Right forelimb (tissue), 1 donor: ENCODE measurements at places on chromosomes 7 and 10.
A peak's percentile ranks its signal among the peaks of the same experiment; 100 is the strongest.

DNA sequence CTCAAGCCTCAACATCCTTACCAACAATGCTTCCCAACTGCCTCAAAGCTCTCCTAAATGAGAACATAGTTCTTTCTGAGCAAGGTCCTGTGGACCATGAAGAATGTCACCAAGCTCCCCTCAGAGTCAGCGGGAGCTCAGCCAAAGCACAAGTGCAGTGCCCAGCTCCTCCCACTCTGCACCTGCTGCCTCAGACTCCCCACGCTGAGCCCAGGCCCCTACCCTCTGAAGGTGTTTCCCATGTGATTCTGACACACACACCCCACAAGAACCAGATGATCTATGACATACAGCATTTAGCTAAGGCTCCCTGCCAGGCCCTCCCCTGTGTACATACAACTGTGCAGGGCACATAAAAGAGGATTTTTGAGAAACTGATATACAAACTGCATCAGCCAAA lies 19.2 kb downstream of the ERCC6 start:
- no peak for DNase-seq

DNA sequence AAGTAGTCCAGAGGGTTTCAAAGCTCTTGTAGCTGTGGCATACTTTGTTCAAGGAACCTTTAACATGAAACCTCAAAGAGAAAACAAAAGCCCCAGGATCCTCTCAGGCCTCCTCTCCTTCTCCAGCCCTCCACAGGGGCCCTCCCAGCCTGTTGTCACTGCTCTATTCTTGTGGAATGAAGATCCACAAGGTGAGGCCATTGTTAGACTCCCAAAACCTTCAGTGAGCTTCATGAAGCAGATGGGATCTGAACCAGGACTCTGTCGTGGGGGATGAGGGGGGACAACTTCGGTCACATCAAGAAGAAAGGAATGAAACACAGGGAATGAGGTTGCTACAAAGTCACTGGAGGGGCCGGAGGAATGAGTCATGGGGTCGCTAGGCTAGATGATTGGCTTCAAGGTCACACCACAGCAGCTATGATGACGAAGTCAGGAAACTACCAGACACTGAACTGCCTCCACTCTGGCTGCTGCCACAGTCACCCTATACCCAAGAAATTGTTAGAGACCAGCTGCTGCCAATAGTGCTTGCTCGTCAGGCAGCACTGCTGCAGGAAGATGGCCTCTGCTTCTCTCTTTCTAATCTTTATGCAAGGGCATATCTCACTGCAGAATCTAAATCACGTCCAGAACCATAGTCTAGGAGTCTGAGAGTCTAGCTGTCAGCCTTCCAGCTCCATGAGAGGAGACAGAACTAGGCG lies 208.8 kb downstream of the HIBADH start:
- no peak for DNase-seq

DNA sequence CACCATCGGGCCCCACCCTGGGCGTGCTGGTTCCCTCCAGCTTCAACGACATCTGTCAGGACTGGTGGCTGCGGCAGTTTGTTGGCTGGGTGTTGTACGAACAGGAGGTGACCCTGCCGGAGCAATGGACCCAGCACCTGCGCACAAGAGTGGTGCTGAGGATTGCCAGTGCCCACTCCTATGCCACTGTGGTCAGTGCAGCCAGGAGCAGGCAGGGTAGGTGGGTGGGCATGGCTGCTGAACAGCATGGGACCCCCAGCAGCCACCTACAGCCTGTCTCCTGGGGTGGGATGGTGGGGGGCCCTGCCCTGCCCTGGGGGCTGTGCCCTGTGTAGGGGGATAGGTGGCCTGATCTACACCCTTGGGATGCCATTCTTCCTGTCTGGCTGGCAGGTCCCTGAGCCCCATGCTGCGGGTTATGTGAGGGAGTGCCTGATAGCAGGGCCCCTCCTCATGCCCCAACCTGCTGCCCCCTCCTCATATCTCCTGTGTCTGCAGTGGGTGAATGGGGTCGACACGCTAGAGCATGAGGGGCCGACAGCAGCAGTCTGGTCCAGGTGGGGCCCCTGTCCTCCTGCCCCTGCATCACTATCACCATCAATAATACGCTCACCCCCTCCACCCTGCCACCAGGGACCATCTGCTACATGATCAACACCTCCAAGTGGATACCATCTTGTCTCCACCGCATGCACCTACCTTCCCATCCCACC lies 56.9 kb downstream of the ZNF727 start:
- no peak for DNase-seq

DNA sequence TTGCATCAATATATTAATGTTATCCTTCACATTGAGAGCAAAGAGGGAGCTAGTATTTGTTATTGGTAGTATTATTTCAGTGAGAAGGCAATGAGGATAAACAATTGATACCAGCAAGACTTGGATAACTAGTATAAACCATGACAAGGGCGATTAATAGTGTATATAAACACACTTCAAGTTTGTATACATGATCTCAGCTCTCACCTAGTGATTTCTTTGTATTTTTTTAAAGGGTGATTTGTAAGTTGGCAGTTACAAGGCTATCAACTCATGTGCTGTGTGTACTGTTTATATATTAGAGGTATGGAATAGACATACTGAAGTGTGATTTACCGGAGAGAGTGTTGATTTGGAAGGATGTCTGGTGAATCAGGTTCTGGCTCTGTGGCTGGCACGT lies 88.0 kb downstream of the SNX10 start:
- DNase-seq, result no peak

DNA sequence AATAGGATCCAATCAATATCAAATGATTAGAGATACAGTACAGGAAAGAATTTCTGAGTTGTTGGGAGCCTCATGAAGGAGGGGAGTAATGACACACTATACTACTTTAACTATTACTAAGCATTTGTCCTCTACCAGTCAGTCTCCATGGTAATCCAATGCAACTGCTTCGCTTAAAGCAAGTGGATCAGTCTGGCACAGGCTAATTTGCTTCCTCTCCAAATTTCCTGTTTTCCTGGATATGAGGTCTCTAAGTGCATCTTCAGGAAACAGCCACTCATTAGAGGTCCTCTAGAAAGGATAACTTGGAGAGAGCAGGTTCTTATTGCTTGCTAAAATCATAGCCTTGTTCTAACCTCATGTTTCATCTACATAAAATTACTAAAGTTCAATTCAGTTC lies 8.4 kb upstream of the SEPTIN7 start:
- no peak for DNase-seq

DNA sequence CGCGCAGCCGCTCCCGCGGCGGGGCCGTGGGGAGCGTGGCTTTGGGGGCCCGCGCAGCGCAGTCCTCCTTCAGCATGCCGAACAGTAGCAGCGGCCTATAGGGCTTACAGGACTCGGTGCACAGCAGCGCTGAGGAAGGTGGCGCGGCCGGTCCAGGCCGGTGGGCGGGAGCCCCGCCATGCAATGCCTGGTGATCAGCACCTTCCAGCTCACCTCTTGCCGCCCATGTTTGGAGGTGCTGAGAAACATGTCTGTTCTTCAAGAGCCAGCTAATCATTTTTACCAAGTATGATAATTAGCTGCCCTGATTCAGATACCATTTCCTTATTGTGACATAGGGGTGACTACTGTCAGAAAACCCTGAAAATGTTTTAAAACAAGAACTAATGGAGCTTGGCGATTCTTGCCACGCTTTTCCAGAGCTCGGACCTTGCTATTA lies 33.5 kb upstream of the SFTPD start:
- no peak for DNase-seq

DNA sequence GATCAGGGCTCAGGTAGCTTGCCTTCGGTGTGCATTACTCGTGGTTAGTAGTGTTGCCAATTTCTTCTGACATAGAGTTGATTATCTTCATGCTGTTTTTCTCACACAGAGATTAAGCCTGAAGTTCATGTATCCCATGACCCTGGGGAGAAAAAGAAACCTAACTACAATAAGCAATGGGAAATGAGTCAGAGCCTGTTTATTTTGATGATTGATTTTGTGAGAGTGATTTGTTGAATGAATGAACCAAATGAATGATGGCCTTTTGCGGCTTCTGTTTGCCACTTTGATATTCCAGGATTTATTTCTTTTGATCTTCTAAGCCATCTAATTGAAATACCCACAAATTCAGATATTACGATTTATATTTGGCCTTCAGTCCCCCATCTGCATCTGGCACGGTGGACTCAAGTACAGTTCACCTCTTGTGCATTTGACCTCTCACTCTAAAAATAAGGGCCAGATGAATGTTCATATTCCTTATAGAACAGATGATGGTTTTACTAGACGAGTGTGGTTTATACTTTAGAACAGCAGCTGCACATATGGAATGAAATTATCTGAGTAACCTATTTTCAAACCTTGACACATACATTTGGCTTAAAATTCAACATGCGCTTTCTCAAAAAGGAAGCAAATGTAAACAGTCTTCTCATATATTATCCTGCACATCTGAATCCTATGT lies 110.7 kb downstream of the PLCE1 start:
- DNase-seq, result no peak

- DNase-seq, result peak; percentile 90
Measured at GRCh38 chr7:2621061-2621828, 10.5 kb upstream of the TTYH3 start.

GRCh38 chr7:41730161-41730560 lies 27.3 kb upstream of the INHBA start:
- DNase-seq, result no peak

- DNase-seq, result no peak
Measured at GRCh38 chr10:16001581-16001980, 141.3 kb upstream of the MINDY3 start.

DNA sequence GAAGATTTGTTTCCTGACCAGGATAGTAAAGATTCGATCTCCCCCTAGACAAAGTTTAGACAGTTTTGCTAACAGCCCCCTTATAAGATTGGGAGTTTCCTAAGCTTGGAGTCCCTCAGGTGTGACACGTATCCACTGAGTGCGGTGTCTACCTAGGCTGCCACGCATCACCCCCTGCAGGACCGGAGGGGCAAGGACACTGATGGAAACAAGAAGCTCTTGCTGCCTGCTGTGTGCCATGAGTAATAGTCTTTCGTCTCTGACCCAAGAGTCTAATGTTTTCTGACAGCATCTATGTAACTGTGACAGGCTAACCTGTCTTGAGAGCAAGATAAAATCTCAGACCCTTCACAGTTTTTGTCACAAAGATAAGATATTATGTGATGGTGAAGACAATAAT lies 173.5 kb downstream of the SEMA3E start:
- DNase-seq, result no peak

DNA sequence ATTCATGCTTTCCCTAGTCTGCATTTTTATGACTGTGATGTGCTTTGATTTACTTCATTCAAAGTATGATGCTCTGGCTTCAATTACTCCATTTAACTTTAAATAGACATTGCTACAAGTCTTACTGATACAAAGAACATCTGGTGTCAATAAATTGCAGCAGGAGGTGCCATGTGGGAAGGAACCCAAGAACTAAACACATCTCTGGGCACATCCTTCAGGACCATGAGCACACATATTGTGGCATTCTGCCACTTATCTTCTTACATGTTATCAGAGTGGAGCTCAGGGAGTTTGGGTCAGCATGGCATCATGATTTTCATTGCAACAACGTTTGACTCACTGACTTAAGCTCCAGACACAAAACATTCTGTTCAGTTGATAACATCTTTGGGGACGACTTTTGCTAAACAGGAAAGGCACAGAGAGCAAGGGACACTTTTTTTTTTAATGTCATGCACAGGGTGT lies 227.0 kb downstream of the DKK1 start:
- DNase-seq, result no peak

DNA sequence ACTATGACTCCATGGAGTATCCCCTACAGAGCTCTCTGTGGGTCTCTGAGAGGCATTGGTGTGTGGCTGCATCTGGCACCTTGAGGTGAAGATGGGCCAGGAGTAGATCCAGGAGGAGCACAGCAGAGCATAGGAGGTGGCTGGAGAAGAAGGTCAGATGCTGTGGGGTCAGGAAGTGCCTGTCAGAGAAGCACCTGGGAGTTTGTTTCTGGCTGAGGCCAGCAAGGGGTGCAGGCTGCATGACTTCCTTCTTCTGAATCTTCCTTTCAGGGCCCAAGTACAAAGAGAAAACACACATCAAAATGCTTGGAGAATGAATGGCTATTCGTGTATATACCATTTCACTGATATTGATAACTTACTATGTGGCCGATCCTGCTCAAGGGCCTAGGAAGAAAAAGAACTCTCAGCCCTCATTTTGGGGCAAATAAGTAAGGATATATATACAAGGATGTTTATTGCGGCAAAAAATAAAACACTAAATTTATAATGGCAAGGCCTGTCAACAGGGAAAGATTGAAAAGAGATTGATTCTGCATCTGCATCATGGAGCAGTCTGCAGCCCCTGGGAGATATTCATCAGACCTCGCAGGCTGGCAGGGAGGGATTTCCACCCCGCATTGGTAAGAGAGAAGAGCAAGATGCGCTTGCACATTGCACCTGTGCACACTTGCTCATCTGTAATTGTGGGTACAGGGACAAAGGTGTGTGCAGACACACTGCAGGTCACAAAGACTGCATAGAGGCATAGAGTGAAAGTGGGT lies 39.2 kb downstream of the PTPRE start:
- DNase-seq, result no peak

- no peak for DNase-seq
Measured at GRCh38 chr10:106360870-106361269, 803.6 kb downstream of the SORCS1 start.

GRCh38 chr7:133845005-133845404 lies 282.1 kb upstream of the LRGUK start:
- no peak for DNase-seq

- DNase-seq, result no peak
Measured at GRCh38 chr7:155483868-155484325, 26.0 kb downstream of the EN2 start.

DNA sequence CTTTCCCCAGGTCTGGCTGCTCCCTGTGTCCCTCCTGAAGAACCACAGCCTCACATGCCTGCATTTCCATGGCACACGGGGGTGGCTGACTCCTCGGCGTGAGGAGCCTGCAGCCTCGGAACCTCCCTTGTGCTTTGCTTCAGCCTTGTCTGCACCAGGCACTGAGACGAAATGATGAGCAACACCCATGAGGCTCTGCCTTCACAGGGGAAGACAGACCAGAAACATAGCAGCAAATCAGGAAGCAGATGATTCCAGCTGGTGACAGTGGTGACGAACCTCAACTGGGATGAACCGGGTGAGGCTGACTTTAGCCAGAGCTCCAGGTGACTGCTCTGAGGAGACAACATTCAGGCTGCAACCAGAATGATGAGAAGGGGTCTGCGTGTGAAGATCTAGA lies 84.5 kb upstream of the SMNDC1 start:
- DNase-seq, result no peak

DNA sequence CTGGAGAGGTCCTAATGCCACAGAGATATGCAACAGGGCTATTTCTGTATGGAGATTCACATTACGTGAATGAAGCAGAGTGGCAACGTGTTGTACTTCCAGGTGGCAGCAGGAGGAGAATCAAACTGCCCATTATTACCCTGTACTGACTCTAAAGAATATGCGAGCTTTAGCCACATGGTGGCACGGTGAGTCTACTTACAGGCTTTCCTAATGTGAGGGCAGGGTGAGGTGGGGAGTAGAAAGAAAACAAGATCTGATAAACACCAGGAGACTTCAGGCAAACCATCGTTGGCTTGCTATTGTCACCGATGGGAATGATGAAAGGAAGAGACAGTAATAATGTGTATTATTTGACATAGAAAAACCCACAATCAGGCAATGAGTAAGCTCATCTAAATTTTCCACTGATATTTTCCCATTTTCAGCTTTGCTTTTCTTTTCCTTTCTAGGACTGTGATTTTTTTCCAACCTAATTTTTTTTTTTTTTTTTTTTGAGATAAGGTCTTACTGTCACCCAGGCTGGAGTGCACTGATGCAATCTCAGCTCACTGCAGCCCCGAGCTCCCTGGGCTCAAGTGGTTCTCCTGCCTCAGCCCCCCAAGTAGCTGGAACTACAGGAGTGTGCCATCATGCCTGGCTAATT lies 164.3 kb downstream of the BTAF1 start:
- peak; percentile 73 for DNase-seq
